ENCODE measurements at places on chromosomes 4 and X.
A peak's percentile ranks its signal among the peaks of the same experiment; 100 is the strongest.

- DNase-seq = no peak
Measured at GRCh38 chr4:87717276-87718031, 67.4 kb downstream of the DMP1 start.

GRCh38 chr4:128793859-128794672 is 15.4 kb upstream of the JADE1 start:
- DNase-seq = no peak

DNA sequence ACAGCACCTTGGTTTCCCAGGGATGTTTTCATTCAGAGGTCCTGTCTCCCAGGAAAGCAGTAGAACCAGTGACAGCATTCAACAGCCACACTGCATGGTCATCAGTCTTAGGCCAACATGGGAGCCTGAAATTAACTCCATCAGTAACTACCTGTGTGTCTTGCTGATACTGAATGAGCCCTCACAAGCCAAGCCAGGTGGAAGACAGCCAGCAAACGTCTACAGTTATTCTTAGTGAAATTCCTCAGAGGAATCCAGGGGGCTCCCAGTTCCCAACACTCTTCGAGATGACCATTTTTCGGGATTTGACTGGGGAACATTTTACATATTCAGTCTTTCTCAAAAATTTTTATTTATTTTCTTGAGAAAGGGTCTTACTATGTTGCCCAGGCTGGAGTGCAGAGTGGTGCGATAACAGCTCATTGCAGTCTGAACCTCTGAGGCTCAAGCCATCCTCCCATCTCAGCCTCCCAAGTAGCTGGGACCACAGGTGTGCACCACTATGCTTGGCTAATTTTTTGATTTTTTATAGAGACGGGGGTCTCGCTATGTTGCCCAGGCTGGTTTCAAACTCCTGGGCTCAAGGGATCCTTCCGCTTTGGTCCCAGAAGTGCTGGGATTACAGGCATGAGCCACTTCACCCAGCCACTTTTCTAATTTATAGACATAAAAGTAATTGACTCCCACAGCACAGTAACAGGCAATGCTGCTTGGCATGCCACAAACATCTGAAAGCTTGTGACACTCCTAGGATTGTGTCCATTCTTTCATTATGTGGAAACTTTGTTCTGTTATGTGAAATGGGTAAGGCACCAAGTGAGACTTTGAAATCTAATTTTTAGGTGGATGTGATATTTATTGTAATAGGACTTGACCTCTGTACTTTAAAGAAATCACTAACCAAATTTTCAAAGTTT is 116.9 kb downstream of the SOWAHB start:
- no peak for DNase-seq

- no peak for DNase-seq
Measured at GRCh38 chrX:52422884-52423283, 54.1 kb downstream of the XAGE2 start.

GRCh38 chr4:30717208-30718020 is 2.8 kb upstream of the PCDH7 start:
- peak; percentile 97 for DNase-seq

- DNase-seq = no peak
Measured at GRCh38 chr4:94551643-94552564, 100.2 kb downstream of the PDLIM5 start.

- DNase-seq = no peak
Measured at GRCh38 chr4:94116842-94117241, 90.8 kb upstream of the SMARCAD1 start.

Data from SJCRH30 (cell line).